ENCODE measurements at places on chromosomes 1 and 21. TPM values are rescaled to one million over a fixed set of nuclear protein-coding genes. Genes with fewer than 3 reads are reported as not detected.

The NEGR1 gene
- 0.05 TPM for total RNA-seq

The BGLAP gene
- 1.4 TPM for total RNA-seq

The BLZF1 gene
- 19.6 TPM for total RNA-seq

The UBASH3A gene
- 0.07 TPM for total RNA-seq

The TNFRSF25 gene
- 27.5 TPM for total RNA-seq

The FCRL4 gene
- not detected for total RNA-seq

The MAN1C1 gene
- total RNA-seq = 1.2 TPM

The GIPC2 gene
- 0.07 TPM for total RNA-seq

The ZBTB37 gene
- 9.5 TPM for total RNA-seq

The CRP gene
- total RNA-seq = 1.3 TPM

The TMEM82 gene
- total RNA-seq = not detected

The POTED gene
- total RNA-seq = not detected

All from HCT116 (cell line).